A375 (cell line): ENCODE measurements at places on chromosomes 4 and X. TPM values are rescaled to one million over a fixed set of nuclear protein-coding genes. Genes with fewer than 3 reads are reported as not detected.

LEF1 gene
- 30.4 and 33.9 TPM in 2 replicates for total RNA-seq

RNF212 gene
- not detected in 2 replicates for total RNA-seq

ADH1A gene
- not detected in 2 replicates for total RNA-seq

MND1 gene
- 22.7 and 33.2 TPM in 2 replicates for total RNA-seq

SSX1 gene
- total RNA-seq, result 0.72 and 2.5 TPM in 2 replicates

SERPINA7 gene
- not detected in 2 replicates for total RNA-seq

PDK3 gene
- 8.9 and 10.8 TPM in 2 replicates for total RNA-seq

SFRP2 gene
- total RNA-seq, result not detected in 2 replicates

ARL9 gene
- 0.13 and 0.34 TPM in 2 replicates for total RNA-seq

CYSLTR1 gene
- total RNA-seq, result 0.16 TPM in 1 of 2 replicates, not detected in the other

PTPN13 gene
- 12.1 and 13.1 TPM in 2 replicates for total RNA-seq

BEX4 gene
- total RNA-seq, result 11.6 and 12.0 TPM in 2 replicates

SPANXN4 gene
- total RNA-seq, result not detected in 2 replicates

GPR143 gene
- 0.08 TPM in 1 of 2 replicates, not detected in the other for total RNA-seq

TEC gene
- total RNA-seq, result 1.1 and 3.4 TPM in 2 replicates

MID1 gene
- total RNA-seq, result 12.8 and 22.7 TPM in 2 replicates

TMPRSS11A gene
- 0.30 TPM in 1 of 2 replicates, not detected in the other for total RNA-seq

APEX2 gene
- 19.8 and 23.3 TPM in 2 replicates for total RNA-seq

ZFX gene
- 24.4 and 28.5 TPM in 2 replicates for total RNA-seq

CT45A2 gene
- 0.83 TPM in 1 of 2 replicates, not detected in the other for total RNA-seq

VCX2 gene
- total RNA-seq, result 31.6 and 37.1 TPM in 2 replicates

KLHL4 gene
- 0.58 and 0.64 TPM in 2 replicates for total RNA-seq

CCDC158 gene
- not detected in 2 replicates for total RNA-seq

PPP3CA gene
- 15.3 and 17.5 TPM in 2 replicates for total RNA-seq
